ENCODE measurements at places on chromosomes 13 and 19.

GRCh38 chr19:19458110-19458816 is 52.8 kb downstream of the GATAD2A start:
- ATAC-seq: no peak

DNA sequence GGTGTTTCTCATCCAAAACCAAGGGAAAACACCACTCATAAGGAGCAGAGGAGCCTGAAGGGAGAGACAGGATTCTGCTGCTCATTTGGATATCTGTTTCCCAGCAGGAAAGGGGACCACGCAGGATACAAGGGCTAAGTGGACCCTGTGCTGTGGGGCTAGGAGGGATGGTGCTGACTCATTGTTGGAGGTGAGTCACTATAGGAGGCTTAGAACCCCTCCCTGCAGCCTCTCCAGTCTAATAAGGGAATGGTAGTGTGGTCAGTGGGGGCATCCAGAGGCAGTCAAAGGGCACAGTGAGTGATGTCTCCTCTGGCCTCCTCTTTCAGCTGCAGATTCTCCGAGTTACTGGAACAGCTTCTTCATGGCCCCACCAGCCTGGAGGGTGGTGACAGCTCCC is 442.3 kb downstream of the TUBA3C start:
- ATAC-seq: no peak

DNA sequence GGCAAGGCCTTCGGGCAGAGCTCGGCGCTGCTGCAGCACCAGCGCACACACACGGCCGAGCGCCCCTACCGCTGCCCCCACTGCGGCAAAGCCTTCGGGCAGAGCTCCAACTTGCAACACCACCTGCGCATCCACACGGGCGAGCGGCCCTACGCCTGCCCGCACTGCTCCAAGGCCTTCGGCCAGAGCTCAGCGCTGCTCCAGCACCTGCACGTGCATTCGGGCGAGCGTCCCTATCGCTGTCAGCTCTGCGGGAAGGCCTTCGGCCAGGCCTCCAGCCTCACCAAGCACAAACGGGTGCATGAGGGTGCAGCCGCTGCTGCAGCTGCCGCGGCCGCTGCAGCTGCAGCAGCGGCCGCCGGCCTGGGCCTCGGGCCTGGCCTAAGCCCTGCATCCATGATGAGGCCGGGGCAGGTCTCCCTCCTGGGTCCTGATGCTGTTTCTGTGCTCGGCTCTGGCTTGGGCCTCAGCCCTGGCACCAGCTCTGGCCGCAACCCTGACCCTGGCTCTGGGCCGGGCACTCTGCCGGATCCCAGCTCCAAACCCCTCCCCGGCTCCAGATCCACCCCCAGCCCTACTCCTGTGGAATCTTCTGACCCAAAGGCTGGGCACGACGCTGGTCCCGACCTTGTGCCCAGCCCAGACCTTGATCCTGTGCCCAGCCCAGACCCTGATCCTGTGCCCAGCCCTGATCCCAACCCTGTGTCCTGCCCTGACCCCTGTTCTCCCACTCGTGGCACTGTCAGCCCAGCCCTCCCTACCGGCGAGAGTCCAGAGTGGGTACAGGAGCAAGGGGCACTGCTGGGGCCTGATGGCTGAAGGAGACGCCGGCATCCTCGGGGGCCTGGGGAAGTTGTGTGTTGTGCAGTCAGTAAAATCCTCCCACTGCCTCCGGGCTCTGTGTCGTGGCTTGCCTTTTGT is 2.0 kb upstream of the MCOLN1 start:
- no peak for ATAC-seq

DNA sequence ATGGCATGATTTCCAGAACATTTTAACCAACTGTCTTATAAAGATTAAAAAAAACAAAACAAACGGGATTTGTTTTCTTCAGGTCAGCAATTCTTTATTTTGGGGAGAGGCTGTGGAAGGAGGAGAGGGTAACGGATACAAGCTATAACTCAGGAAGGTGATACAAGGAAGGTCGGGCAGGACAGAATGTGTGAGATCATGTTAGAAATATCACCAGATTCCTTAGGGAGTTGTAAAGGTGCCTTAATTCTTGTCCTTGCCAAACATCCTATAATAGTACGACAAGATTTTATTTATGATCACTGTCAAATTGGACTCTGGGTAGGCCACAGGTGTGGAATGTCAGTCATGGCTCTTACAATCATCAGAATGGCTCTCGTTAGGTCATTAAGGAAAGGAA is 503.1 kb downstream of the DIAPH3 start:
- no peak for ATAC-seq

- no peak for ATAC-seq
These were observed 30.3 kb upstream of the MCF2L start for GRCh38 chr13:112938680-112939079.

DNA sequence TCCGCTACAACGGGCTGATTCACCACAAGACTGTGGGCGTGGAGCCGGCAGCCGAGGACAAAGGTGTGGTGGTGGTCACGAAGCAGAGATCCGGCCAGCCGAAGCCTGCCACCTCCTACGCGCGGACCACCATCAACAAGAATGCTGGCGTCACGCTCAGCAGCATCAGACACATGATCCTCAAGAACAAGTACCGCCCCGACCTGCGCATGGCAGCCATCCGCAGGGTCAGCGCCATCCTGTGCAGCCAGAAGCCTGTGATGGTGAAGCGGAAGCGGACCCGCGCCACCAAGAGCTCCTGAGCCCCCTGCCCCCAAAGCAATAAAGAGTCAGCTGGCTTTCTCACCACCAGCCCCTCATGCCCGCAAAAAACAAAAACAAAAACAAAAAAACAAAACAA is 34.4 kb downstream of the ZNF44 start:
- no peak for ATAC-seq

DNA sequence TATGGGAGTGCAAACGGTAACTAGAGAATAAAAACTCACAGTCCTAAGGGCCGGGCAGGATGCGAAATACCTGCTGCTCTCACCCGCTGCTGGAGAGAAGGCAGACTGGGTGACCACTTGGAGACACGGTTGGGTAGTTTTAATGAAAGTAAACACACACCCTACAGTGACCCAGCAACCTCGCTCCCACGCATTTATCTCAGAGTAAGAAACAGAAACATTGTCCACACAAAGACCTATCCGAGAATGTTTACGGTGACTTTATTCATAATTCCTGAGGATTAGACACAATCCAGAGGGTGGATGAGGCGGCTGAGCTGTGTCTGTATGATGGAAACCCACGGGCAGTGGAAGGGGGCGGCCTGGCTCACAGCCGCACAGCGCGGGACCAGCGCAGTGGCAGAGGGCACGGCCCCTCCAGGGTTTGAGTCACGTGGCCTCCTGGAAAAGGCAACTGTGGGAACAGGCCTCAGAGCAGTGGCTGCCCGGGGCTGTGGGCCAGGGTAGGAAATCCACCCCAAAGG is 73.5 kb upstream of the C13orf46 start:
- no peak for ATAC-seq

DNA sequence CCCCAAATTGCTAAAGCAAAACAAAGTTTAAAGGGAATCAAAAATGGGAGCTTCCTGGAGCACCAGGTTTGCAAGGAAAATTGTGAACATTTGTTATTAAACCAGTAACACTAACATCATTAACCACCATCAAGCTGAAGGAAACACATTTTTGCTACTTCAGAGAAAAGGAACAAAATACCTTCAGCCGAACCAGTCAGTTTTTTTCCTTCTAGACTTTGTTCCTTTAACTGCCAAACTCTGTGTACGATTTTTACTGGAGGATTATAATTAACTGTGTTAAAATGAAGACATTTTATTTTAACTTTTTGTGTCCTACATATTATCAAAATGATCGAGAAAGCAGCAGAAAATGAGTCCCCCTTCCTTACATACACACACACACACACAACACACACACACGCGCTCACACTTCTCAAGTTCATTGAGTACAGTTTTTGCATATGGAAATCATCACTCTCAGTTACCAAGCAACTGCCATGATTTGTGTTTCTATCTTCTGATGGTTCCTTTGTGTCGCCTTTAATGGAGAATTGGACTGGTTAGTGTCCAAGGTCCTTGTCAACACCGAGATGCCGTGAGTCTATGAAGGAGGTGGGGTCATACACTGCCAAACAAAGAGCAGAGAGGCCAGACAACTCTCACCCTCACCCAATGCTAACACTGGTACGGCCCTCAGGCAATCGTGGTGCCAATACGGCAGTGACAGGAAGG is 9.8 kb upstream of the SERP2 start:
- ATAC-seq: no peak

DNA sequence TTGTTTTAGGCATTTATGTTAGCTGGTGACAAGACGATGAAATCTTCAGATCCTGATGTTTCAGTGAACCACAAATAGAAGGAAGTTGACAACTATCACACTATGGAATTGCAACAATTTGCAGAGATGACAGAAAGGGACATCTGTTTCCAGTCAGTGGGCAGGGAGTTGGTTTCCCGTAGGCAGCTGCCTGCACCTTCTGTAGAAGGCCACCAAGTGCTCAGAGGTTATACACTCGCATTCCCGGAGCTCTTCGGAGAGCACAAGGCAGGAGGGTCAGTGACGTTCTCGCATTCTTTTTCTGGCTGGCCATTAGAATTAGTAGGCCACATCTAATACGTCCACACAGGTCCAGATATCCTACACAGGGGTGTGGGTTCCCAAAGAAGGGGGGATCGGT is 129.4 kb downstream of the SHISA2 start:
- ATAC-seq: no peak

DNA sequence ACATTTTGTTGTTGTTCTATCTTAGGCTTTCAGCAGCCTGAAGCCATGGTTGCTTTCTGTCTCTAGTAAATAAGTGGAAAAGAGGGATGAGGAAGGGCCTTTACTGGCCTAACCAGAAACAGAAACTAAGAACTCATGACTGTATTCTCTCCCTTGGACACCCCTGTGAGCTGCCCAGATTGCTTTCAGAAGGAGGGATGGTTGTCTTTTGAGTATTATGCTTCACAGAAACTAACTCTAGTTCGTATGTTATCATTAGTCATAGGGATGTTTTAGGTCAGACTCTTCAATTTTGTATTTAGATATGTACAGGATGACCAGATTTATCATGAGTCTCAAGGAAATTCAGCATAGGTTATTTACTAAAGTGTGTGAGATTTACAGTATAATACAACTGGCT is 17.5 kb downstream of the BORA start:
- no peak for ATAC-seq

GRCh38 chr19:17060802-17061201 is 14.4 kb downstream of the HAUS8 start:
- peak; percentile 34 for ATAC-seq

DNA sequence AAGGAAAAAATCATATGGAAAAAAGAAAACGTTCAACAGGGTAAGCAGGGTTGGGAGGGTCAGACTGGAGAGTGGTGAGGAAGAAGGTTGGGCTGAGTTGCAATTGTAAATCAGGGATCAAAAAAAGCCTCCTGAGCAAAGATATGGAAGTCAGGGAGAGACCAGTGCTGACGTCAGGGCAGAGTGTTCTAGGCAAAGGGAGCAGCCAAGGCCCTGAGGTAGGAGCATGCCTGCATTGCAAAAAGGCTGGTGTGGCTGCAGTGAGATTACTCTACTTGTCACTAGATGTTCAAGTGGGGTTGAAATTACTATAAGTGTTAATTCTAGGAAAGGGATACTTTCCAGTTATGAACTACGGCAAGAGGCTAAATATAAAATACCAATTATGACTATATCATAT is 562.0 kb downstream of the MYO16 start:
- no peak for ATAC-seq

DNA sequence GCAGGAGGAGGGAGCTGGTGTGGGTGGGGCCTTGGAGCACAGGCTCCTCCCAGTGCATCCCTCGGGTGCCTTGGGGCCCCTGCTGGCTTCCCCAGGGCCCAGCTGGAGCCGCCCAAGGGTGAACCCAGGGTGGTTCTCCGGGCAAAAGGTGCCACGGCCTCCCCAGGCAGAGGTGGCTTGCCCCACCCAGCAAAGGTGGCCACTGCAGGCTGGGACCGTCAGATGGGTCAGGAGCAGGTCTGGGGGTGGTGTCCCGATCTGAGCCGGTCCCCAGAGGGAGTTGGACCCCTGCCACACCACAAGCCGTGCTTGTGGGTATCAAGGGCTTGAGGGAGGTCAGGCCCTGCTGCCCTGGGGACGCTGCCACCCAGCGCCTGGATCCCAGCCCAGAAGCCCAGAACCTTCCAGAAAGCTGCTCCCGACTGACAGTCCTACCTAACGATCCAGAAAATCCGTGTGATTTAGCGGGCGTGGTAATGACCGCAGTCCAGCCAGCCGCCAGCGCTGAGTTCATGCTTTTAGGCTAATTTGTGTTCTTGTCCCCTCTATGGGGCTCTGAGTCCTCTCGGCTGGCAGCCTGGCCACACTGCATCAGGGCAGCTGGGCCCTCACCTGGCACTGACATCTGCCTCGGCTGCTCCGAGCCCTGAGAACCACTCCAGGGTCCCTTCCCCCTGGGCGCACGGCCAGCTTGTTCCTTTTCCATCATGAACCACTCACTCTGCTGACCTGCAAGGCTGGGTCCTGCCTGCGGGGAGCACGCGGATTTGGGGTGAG is 5.0 kb upstream of the GRIN3B start:
- ATAC-seq: no peak

GRCh38 chr19:48513289-48514122 is 1.9 kb upstream of the LMTK3 start:
- ATAC-seq: peak; percentile 68

- no peak for ATAC-seq
These were observed 353.8 kb downstream of the DNAJC15 start for GRCh38 chr13:43377149-43377548.

DNA sequence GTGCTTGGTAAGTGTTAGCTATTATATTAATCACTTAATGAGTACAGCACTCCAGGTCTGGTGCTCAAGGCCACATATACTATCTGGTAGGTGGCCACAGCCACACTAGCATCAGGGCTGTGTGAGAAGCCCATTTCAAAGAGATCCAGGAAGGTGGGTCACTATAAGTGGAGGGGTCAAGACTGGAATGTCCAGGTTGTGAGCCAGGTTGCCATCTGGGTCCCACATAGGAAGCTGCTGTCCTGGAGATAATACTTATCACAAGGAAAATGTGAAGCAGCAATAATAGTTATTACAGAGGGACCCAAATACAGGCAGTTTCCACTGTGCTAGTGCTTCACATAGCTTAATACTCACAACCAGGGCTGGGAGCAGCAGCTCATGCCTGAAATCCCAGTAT is 13.1 kb downstream of the C19orf47 start:
- ATAC-seq: no peak

- ATAC-seq: no peak
These were observed 502 bp downstream of the NECTIN2 start for GRCh38 chr19:44846455-44847143.
